Mesothelial cell of epicardium (in vitro differentiated cells): ENCODE measurements at places on chromosomes 4 and X.

DNA sequence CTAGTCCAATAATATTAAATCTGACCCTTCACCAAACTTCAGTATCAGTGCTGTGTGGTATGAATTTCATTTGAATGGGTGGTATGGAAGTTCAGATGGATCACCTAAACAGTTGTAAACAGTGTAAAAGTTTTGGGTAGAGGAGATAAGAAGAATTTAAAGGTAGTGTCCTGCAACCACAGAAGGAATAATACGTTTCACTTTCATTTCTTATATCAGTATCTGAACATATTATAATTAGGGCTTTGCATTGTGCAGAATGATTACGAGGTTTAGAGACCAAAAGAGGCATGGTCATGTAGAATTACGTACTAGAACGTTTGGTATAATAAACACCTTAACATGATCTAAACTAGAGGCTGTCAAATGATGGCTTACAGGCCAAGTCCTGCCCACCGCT, 116.1 kb downstream of the PDLIM5 start:
- DNase-seq: no peak

DNA sequence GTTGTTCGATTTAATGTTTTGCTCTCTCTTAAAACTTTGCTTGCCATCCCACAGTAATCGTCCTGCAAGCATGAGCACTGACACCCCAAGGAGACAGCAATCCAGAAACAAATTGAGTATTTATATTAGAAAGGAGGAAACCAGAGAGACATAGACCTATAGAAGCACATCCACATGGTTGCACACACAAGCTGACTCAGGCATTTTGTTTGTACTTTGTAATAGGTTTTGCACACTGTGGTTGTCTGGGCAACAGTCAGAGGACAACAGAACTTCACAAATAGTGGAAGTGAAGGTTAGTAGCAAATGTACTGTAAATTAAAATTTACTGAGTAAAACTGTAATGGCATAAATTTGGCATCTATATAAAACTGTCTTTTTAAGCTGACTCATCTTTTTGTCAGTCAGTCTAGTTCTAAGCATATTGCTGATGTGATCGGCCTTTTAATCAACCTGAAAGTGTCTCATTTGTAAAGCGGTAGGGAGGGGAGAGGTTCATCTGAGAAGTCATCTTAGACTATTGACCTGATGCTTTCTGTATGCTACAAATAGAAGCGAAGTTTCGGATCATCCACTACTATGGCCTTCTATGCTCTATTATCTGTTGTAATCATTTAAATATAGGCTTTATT, 1624.7 kb downstream of the ARAP2 start:
- DNase-seq: no peak

- DNase-seq: no peak
These were observed 91.8 kb downstream of the SHISA3 start for GRCh38 chr4:42489095-42489494.

DNA sequence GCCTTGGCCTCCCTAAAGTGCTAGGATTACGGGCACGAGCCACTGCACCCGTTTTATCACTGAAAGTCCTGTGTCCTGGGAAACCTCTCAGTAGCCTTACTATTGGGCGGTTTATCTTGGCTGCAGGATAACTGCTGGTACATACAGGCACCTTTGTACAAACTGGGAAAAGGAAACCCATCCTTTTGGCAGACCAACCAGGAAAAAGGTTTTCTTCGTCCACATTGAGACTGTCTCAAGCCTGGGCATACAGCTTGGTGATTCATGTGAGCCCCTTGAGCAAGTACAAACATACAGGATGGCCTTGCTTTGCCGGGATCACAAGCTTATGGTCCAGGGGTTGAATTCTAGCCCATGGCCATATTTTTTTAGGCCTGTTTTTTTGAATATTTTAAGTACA, 32.8 kb downstream of the RWDD4 start:
- no peak for DNase-seq

GRCh38 chrX:54178100-54178940, 4.7 kb downstream of the FAM120C start:
- DNase-seq: no peak

DNA sequence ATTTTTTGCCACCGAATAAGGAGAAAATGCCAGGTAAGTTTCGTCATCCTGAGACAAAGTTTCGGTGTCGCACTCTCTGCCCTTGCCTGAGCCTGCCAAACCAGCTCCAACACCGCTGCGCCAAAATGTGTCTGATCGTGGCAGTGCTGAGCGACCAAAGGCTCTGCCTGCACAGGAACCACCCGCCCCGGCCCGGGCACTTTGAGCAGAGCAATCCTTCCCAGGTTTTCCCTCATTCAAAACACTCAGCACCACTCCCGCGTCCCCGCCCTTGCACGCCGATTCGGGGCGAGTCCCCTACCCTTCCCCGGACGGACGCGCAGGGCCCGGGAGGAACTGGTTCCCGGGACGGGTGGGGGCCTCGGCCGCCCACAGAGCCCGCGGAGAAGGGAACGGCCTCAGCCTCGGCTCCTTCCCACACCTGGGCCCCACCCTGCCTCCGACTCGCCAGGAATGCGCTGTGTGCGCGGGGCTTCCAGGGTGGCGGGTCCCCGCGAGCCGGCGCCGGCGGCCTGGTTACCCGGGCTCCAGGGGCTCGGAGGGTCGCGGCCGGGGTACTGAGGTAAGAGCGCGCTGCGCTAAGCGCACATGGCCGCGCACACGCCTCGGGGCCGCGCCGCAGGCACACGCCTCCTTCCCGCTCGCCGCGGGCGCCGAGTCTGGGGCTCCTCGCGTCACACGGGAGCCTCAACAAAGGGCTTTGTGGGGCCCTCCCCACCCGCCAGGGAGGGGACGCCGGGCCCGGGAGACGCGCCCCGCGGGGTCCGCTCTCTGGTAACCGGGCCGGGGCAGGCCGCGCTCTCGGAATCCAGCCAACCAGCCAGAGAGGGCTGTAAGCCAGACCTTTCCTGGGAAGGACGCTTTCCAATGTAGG, at the start of gene C4orf36:
Gene C4orf36, minus strand, starts transcription at position 661 of the 874 bp plus-strand sequence. CDS start 902 bp downstream, outside the sequence.
- DNase-seq: peak; percentile 60

- no peak for DNase-seq
These were observed 127.3 kb downstream of the PTPN13 start for GRCh38 chr4:86721412-86721811.

DNA sequence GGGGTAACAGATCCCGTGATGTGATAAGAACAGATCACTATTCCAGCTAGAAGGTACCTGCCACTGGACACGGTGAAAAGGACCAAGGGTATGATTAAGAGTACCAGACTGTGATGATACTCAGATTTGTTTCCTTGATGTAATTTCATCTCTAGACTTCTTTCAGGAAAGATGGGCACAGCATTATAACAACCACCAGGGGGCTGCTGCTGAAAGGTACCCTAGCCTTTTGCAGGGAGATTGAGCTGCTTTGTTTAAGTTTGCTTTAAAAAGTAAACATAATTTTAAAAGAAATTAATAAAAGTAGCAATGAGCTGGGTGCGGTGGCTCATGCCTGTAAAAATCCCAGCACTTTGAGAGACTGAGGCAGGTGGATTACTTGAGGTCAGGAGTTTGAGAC, 145.4 kb downstream of the EMCN start:
- DNase-seq: no peak

GRCh38 chr4:31016322-31017061, 296.3 kb downstream of the PCDH7 start:
- DNase-seq: no peak

- no peak for DNase-seq
These were observed 174.8 kb downstream of the HHIP start for GRCh38 chr4:144820728-144821085.

GRCh38 chr4:109232681-109233080, 69.8 kb downstream of the COL25A1 start:
- no peak for DNase-seq
